Cardiac muscle cell (in vitro differentiated cells and primary cell): ENCODE measurements at places on chromosomes 5 and 9.

DNA sequence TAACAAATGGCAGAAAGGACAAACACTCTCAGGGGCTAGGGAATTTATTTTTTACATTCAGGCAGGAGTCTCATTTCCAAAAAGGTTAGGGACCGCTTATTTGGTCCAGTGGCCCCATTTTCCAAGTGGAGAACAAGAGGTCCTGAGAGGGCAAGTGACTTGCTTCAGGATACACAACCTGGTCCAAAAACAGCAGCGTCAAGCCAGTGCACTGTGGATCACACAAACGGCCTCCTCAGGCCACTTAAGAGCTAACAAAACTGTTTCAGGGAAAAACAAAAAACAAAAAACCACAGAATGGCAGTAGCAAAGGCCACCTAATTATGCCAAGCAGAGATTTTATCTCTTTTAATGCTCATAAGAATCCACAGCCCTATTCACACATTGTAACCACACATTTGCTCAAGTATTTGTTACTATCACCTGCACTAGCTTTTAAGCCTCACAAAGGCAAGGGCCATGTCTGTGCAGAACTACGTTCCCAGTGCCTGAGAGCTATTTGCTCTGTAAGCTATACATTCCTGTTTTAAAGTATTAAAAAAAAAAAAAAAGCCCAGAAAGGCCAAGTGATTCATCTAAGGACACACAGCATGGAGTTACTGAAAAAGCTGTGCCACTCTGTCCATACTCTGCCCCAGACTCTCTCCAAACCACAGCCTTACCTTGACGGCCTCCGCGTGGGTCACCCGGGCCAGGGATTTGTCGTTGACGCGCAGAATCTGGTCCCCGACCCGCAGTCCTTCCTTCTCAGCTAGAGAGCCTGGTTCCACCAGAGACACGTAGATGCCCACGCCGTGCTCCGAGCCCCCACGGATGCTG lies 1.5 kb downstream of the WHRN start:
- H3K27ac ChIP-seq = no peak overlapping the region
- H3K27me3 ChIP-seq = peaks cover 30% of the 10 kb centered on the region
- no peaks in the 10 kb centered on the region for H3K36me3 ChIP-seq
- H3K4me1 ChIP-seq = peaks cover 24% of the 10 kb centered on the region

- H3K36me3 ChIP-seq = no peaks in the 10 kb centered on the region
- no peak overlapping the region for H3K4me3 ChIP-seq
- peak; percentile 77 for DNase-seq
- no peak overlapping the region for H3K27ac ChIP-seq
- H3K4me1 ChIP-seq = no peaks in the 10 kb centered on the region
Observed at GRCh38 chr9:97954550-97954989, 16.6 kb upstream of the HEMGN start.

DNA sequence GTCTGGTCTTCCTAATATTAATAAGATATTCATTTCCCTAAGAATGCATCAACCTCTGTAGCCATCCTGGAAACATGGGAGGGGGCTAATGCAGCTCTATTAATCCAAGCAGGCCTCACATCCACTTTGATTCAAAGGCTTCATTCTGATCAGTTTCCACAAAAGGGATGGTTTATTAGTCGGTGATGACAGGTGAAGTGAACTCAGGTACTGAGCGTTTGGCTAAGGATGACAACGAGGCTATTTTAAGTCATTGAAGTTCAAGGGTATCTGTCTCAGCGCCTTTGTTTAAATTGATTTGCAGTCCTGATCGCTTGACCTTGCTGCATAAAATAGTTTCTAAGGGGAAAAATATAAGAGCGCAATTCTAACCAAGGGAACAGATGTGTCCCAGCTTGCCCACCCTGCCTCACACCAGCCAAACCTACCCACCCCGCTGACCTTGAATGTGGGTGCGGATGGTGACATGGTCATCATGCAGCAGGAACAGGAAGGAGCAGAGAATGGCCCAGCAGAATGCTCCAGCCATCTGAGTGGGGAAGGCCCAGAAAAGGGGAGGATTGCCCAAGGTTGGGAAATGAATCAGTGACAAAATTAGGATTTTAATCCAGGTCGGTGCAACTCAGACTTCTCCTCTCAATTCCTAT lies 70.5 kb upstream of the ZNF618 start:
- peaks cover 4% of the 10 kb centered on the region for H3K4me1 ChIP-seq
- H3K27ac ChIP-seq = no peak overlapping the region
- H3K27me3 ChIP-seq = no peaks in the 10 kb centered on the region
- H3K4me3 ChIP-seq = no peak overlapping the region
- H3K36me3 ChIP-seq = no peaks in the 10 kb centered on the region

DNA sequence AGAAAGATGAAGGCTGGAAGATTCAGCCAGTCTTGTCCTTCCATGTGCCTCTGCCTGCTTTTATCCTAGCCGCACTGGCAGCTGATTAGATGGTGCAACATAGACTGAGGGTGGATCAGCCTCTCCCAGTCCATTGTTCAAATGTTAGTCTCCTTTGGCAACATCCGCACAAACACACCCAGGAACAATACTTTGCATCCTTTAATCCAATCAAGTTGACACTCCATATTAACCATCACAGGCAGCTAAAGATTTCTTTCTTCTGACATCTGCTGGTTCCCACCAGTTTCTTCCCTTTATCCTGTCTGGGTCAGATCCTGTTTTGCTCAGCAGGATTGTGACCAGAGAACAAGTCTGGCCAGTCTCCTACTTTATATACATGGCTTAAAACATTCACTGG lies 276.5 kb upstream of the TYRP1 start:
- DNase-seq = no peak
- no peak overlapping the region for H3K27ac ChIP-seq
- no peaks in the 10 kb centered on the region for H3K36me3 ChIP-seq
- H3K27me3 ChIP-seq = no peaks in the 10 kb centered on the region
- no peak overlapping the region for H3K4me3 ChIP-seq

- H3K4me3 ChIP-seq = no peak overlapping the region
- peaks cover 9% of the 10 kb centered on the region for H3K4me1 ChIP-seq
- H3K27ac ChIP-seq = no peak overlapping the region
- peaks cover 6% of the 10 kb centered on the region for H3K36me3 ChIP-seq
- DNase-seq = peak; percentile 13
Observed at GRCh38 chr5:65708145-65708544, 13.8 kb downstream of the SGTB start.

DNA sequence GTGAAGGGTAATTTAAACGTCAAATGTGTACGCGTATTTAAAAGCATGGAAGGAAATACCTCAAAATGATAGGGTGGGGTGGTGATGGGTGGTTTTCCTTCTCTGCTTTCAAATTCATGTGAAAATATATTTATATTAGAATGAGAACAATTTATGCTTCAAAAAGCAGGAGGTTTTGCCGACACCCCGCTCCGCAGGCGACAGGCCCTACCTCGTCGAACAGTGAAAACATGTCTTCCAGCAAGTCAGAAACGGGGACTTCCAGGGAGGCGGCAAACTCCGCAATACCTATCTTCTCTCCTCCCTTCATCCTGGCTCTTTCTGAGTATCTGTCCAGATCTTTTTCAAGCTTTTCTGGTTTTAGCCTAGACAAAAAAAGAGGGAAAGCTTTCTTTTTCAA lies 28.5 kb upstream of the SLC6A3 start:
- no peaks in the 10 kb centered on the region for H3K27me3 ChIP-seq
- DNase-seq = no peak
- no peak overlapping the region for H3K27ac ChIP-seq
- no peaks in the 10 kb centered on the region for H3K4me1 ChIP-seq
- peaks cover 6% of the 10 kb centered on the region for H3K36me3 ChIP-seq

GRCh38 chr5:43336159-43336558 lies 22.9 kb upstream of the HMGCS1 start:
- DNase-seq = no peak
- no peak overlapping the region for H3K27ac ChIP-seq
- H3K4me1 ChIP-seq = no peaks in the 10 kb centered on the region
- H3K36me3 ChIP-seq = no peaks in the 10 kb centered on the region
- no peak overlapping the region for H3K4me3 ChIP-seq
- no peaks in the 10 kb centered on the region for H3K27me3 ChIP-seq

GRCh38 chr9:114312513-114312875 lies 10.4 kb upstream of the ORM1 start:
- no peak for DNase-seq
- H3K27me3 ChIP-seq = no peaks in the 10 kb centered on the region
- H3K4me1 ChIP-seq = no peaks in the 10 kb centered on the region
- no peak overlapping the region for H3K4me3 ChIP-seq

GRCh38 chr9:13608451-13608850 lies 329.0 kb upstream of the MPDZ start:
- peak overlapping the region; percentile 9 for H3K4me3 ChIP-seq
- DNase-seq = no peak
- peaks cover 39% of the 10 kb centered on the region for H3K4me1 ChIP-seq
- no peaks in the 10 kb centered on the region for H3K36me3 ChIP-seq
